Esophagus mucosa (tissue), 1 donor: ENCODE measurements at places on chromosomes 7 and 10. TPM values are rescaled to one million over a fixed set of nuclear protein-coding genes. Genes with fewer than 3 reads are reported as not detected.

ADCYAP1R1 gene
- 0.12 TPM for total RNA-seq

GRCh38 chr10:109411917-109412316 is 511.4 kb downstream of the XPNPEP1 start:
- no peak for ATAC-seq

- ATAC-seq = no peak
Measured at GRCh38 chr10:374354-374753, 239.1 kb downstream of the ZMYND11 start.

DNA sequence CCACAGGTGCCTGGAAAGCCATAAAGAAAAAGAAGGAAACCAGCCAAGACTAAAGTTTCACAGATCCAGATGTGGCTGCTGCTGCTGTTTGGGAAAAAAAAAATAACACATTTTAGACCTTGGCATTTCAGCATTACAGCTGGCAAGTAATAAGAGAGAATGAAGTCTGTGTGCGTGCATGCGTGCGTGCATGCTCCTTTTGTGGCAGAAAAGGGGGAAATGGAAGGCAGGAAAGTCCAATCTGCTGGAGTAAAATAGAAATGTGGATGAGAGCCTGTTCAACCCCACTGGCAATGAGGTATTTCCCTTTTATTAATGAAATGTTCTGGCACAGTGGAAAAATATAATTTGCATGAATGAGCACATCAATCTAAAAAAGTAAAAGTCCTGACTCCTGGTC is 137.0 kb upstream of the SEMA3A start:
- ATAC-seq = no peak

DNA sequence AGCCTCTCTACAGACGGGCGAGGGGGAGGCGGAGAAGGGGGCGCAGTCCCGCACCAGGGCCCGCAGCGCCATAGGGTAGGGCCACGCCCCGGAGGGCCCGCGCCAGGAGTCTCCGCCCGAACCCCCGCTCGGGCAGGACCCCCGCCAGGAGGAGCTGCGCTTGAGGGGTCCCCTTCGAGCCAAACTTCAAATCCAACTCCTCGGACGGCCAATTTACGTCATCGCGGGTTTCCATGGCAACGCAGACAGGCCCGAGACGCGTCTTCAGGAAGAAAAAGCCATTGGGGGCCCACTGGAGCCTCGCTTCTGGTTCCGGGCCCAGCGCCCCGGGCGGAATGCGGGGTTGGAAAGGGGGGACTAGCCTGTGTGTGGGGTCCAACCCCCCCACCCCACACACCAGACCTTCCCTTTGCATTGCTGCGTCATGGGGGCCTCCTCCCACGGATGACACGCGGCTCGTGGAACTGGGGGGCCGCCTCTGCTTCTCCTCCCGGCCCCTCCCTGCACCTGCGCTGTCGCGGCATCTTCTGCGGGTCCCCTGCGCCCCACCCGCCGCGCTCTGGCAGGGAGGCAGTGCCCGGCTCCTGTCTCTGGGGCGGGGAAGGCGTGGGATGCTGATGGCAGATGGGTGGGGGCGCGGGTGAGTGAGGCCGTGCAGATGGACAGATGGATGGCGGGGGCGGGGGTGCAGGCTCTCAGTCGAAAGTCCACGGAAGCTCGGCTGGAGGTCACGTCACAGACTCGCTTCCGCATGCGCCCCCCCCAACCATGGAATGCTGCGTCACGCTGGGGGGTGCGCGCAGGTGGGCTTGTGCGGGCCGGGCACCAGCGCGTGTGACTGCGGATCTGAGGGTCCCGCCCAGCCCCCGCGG is 1.2 kb downstream of the CALY start:
- ATAC-seq = peak; percentile 18

VAX1 gene
- 0.12 TPM for total RNA-seq
